ENCODE measurements at places on chromosomes 13 and 19.

DNA sequence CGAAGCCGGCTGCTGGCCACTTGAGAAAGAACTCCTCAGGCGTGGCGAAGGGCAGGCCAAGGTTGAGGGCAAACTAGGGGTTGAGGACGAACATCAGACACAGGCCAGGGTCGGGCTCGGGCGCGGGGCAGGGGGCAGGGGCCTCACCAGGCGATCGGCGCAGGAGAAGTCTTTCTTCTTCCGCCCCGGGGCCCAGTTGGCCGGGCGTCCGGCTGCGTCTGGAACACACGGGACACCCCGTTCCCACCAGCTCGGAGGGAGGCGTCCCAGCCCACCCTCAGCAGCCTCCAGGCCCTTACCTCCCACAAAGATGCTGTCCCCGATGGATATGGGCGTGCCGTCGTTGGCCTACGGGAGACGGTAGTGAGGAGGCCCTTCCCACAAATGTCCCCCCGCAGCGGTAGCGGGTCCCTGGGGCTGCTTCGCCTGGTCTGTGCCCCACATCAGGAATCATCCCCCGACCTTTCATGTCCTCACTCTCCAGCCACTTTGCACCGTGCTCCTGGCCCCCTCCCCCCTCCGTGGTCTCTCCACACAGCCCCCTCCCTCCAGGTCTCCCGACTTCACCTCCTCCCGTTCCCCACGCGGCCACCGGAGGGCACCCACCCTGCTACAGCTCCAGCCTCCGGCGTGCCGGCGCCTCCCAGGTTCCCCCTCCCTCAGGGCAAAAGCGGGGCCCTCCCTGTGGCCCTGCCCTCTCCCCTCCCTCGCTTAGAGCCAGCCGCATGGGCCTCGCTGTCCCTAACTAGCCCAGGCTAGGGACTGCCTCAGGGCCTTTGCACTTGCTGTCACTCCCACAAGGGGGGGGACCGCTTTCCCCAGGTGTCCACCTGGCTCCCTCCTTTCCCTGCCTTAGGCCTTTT lies 4.8 kb downstream of the PNKP start:
- no peak for DNase-seq

- no peak for DNase-seq
Observed at GRCh38 chr19:45674946-45675345, 6.9 kb downstream of the GIPR start.

GRCh38 chr13:74774264-74774663 lies 640.1 kb upstream of the KLF12 start:
- DNase-seq = no peak

GRCh38 chr13:63403733-63404132 lies 1988.1 kb upstream of the PCDH20 start:
- DNase-seq = no peak

DNA sequence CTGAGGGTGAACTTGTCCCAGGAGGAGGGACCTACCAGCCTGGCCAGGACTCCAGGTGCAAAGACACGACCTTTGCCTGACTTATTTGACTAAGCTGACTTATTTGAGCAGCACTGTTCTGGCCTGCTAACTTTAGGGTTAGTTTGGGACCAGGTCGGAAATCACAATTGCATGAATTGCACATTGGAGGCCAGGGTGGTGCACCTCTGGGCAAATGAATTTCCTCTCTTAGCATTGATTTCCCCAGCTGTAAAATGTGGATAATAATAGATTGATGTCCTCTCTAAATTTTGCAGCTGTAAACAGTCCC lies 1.4 kb upstream of the BST2 start:
- DNase-seq = no peak

GRCh38 chr13:48448285-48448958 lies 35.5 kb upstream of the LPAR6 start:
- no peak for DNase-seq

DNA sequence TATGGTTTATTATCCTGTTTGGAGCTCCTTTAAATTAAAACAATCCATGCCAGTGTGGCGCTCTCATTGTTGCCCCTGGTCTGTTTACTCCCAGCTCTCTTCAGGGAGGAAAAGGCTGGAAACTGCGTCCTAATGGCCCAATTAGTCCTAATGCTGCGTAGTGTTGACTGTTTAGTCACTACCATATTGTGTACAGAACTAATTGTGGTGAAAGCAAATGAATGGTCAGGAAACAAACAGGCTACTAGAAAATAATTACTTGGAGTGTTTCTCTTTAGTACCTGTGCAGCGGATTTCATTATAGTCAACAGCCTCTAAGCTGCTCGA lies 54.5 kb upstream of the MTIF3 start:
- no peak for DNase-seq

DNA sequence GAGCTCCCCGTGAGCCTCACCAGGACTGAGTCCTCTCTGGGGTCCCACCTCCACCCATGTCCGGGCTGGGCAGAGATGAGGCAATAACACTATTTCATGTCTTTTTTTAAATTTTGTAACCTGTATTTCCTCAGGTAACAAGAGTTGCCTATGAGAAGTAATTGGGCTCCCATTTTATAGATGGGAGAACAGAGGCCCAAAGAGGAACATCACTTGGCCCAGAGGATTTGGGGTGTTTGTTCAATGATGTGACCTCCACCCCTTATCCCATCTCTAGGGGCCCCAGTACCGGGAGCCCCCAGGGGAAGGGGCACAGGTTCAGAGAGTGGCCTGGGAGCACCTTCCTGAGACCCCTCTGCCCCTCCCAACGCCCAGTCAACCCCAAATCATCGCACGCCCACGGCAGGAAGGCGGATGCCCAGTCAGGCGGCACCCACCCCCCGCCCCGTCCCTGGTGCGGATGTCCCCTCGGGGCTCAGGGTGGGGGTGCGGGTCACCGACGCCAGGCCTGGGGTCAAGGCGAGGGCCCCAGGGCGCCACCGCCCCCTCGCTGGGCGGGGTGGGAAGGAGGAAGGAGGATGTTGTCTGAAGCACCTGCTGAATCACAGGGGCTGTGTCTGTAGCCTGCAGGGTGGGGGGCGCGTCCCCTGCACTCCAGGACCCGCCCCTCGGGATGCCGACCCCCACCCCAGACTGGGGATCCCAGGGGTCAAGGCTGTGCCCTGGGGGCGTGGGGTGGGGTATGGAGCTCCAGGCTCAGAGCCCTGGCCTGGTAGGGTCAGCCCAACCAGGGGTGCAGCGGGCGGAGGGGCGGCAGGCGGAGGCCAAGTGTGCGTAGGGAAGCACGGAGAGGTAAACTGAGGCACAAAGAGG lies 9.0 kb upstream of the CIRBP start:
- DNase-seq = no peak

DNA sequence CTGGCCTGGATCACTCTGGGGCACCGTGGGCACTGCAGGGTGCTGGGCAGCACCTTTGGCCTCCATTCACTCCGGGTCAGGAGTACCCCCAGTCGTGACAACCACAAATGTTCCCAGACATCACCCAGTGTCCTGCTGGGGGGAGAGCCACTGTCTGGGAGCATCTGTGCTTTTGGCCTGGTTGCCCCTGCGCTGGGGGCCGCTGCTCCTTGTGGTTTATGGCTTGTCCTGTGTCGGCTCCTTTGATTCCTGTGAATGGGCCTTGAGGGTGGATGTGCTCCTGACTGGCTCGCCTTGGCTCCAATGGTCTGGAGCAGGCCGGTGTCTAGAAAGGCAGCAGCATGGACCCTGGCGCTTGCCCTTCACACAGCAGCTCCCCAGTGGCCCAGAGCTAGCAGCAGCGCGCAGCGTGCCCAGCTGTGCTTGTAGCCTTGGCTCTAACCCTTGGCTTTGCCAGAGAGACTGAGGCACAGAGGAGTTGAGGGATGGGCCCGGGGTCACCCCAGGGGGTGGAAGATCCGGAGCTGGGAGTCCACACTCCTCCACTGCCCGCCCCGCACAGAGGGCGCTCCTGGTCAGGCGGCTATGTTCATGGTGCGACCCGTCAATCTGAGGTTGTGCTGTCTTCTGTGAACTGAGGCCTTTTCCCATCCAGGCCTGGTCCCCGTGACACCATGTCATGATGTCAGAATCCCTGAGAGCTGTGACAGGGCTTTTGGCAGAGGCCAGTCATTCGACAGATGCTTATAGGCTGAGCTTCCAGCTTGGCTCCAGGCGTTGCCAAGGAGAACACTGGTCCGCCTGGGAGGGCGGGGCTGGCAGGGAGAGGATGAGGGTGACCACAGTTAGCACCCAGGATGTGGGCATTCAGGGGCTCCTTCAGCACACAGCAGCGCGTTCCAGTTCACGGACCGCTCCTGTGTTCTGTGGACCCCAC lies 4.1 kb downstream of the DAZAP1 start:
- DNase-seq = no peak

GRCh38 chr13:103883698-103884097 lies 817.5 kb upstream of the SLC10A2 start:
- DNase-seq = no peak

DNA sequence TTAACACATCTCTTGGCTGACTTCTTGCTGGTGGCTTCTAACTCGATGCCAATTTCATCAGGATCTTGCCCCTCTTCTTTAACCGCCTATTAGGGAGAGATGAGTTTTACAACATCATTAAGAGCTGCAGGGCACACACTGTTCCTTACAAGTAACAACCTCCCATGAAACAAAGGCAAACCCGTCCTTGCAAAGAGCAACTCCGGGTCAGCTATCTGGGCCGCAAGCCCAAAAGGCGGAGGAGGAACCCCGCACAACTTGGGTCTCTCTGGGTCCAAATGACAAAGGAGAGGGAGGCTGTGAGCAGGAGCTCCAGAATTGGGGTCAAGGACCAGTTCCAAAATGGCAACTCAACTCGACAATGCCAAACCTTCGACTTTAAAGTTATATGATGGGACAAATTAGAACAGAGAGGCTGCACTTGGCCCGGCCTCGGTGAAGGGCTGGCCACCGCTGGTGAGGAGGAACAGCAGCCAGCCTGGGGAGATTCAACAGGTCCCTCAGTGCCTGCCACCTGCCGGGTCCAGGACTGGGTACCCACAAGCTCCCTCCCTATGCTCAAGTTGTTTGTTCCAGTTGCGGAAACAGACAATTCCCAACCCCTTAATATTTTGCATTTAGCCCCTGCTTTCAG lies 1.1 kb downstream of the SAFB2 start:
- DNase-seq = no peak

DNA sequence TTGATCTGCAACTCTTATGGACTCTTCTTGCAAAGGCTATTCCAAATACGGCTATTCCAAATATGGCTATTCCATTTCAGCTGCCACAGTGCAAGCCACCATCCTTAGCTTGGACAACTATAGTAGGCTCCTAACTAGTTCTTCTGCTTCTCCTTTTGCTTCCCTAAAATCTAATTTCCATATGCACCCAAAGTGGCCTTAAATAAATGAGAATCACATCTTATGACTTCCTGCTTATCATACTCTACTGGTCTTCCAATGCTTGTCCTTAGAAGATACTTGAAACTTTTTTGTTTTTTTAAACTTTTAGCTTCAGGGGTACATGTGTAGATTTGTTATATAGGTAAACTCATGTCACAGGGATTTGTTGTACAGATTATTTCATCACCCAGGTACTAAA lies 4.9 kb downstream of the UCHL3 start:
- no peak for DNase-seq

- no peak for DNase-seq
Observed at GRCh38 chr19:13981021-13981420, 25.1 kb downstream of the RFX1 start.

- no peak for DNase-seq
Observed at GRCh38 chr13:22187329-22187728, 516.5 kb downstream of the FGF9 start.

DNA sequence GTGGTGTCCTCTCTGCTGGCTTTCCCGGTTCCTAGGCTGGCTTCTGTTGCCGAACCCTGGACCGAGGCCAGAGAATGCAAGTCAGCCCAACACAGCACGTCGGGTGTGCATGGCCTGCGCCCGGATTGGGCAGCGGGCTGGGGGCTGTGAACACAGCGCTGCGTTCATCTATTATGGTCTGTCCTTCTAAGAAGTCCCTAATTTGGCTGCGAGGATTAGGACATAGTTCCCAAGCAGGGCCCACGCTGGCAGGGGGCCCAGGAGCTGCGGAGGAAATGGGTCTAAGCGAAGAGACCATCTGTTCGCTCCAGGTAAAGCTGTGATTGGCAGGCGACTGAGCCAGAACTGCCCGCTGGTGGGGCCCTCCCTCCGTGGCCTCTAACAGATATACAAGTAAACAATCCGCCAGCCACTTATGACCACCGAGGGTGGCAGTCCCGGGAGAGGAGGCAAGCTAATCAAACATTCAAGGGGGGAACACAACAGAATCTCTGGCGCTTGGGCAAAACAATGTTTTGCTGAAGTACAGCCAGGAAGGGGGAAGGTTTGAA lies 6.0 kb downstream of the SYCE2 start:
- DNase-seq = peak; percentile 33

DNA sequence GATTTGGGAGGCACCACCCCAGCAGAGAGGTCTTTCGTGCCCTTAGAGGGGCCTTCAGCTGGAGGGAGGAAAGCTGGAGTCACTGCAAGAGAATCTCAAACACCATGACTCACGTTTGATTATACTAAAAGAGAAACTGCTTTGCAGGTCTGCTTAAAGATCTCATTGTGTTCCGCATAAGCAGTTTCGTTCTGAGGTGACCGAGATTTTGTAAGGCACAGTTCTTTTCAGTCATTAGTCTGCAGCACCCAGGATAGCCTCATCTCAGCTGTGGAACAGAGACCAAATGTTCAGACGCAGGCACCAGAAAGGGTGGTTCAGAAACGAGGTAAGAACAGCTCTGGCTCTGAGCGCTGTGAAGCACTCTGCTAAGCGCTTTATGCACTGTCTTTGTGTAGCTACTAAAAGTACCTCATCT lies 71.2 kb upstream of the GTF3A start:
- DNase-seq = no peak

GRCh38 chr19:5309438-5310204 lies 31.0 kb downstream of the PTPRS start:
- no peak for DNase-seq

DNA sequence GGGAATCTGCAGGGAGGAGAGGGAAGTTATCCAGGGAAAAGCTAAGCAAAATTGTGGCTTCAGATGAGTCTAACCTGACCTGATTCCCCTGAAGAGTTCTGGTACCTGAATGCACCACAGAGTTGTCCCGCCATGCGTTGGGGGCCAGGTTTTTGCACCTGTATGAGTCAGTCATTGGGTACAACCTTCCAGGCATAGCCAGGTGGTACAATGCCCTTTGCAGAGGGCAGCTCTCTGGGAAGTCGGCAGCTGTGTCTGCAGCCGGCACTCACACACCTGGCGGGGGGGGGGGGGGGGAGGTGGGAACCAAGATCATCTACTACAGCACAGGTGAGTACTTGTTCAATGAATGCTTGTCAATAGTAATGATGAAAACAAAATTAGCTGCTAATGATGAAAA lies 52.5 kb upstream of the GTF3A start:
- no peak for DNase-seq

GRCh38 chr13:93230261-93230855 lies 3.8 kb downstream of the GPC6 start:
- DNase-seq = peak; percentile 82

- no peak for DNase-seq
Observed at GRCh38 chr19:58529405-58529804, 9.8 kb upstream of the ZBTB45 start.

DNA sequence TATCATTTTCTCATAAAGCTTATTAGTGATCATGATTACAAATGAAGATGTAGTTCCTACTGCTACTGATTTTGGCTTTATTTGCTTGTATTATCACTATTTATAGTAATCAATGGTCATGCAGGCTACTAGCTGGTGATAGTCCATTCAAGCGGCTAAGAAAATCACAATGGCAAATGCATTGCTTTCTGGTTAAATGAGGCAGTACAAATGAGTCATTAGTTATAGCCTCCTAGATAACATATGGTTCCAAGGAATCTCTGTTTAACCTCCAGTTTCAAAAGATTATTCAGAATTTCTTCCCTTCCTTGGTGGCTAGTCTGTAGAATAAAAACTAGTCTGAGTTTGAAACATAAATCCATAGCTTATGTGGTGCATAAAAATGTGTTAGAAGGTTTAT lies 141.3 kb upstream of the HTR2A start:
- no peak for DNase-seq
